DMS79 treated with DMSO at 0.1 percent for 48 hours (cell line): ENCODE measurements at places on chromosomes 12 and 14.

- DNase-seq, result no peak
Observed at GRCh38 chr14:72217135-72217534, 284.9 kb downstream of the RGS6 start.

DNA sequence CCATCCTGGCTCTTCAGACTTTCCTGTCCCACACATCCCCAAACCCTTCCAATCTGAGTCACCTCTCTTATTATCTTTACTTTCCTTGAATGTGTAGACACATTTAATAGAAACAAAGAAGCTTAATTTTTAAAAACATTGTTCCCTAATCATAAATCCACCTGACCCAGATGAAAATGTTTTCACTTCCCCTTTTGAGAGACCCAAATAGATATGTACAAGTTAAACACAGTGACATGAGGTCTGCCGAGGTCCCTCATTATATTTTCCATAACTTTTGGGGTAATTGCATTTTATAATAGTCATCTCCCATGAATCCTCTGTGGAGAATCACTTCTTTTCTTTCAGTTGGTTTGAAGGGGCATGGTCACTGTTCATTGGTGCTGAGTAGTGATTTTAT, 191.1 kb downstream of the GRIN2B start:
- DNase-seq, result no peak

DNA sequence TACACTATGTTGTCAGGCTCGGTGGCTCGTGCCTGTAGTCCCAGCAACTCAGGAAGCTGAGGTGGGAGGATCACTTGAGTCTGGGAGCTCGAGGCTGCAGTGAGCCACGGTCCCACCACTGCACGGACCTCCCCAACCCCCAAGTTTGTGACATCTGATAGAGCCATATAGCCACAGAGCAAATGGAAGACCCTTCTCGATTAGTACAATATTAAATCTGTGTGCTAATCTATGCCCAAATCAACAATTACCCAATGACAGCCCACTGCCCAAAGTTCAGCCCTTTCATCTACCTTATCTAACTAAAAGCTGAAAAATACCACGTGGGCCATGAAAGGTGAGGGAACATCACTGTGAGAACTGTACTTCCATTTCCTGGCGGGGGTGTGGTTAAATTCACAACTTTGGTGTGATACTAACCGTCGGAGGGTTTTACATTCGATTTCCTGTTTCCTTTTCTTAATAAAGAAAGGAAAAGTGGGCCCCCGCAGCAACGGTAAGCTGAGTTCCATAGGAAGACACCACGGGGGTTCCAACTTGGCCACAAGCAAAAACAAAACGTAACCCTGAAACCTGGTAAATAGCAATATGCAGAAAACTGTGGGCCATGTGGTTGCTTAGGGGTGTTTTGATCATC, 31.2 kb upstream of the FOS start:
- DNase-seq, result no peak

DNA sequence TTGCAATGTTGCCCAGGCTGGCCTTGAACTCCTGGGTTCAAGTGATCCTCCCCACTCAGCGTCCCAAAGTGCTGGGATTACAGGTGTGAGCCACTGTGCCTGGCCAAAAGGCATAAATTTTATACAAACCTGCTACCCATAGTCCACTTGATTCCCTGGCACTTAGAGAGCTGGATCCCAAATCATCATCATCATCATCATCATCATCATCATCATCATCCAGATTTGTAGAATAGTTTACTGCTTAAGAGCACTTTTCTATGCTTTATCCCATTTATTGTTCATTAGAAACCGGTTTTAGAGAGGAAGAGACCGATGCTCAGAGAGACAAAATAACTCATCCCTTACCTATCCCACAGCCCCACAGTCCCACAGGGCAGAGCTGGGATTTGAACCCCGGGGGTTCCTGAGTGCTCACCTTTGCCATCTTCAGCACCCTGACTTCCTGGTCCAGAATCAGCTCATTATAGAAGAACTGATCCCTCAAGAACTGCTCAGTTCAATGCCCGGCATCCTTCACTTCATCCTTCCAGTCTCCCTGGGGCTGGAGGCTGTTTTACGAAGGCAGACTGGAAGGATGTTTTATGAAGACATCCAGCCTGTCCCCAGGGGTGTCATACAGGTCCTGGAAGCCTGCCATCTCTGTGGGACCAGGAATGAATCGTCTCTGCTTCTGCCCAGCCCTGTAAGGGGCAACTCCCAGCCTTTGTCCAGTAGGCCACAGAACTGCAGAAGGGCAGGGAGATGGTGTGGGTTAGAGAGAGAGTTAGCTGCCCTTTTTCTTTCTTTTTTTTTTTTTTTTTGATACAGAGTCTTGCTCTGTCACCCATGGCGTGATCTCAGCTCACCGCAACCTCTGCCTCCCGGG, 20.2 kb upstream of the OASL start:
- DNase-seq, result no peak

- no peak for DNase-seq
Observed at GRCh38 chr14:36254020-36254624, 66.3 kb downstream of the MBIP start.

DNA sequence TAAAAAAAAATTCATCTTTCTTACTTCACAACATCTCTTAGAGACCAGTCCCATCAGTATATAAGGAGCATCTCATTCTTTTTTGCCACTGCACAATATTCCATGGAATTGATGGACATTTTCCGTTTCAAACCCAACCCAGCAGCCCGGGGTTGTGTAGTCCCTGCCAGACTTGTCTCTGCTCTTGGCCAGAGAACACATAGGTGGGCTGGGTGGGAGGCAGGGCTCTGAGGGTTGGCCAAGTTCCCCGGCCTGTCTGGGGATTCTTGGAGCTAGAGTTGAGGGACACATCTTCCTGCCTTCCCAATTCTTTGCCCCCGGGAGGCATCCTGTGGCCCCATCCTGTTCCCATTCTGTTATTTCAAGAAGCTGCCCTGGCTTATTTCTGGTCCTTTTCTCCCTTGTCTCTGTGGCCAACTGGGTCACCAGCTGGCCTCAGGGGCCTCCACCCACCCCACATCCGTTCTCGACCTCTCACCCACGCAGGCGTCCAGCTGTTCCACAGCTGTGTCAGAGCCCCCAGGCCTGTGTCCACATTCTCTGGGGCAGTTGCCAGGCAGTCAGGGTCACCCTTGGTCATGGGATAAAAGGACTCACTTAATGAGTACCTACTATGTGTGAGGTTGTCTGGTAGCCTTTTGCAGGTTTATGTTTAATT, 52.0 kb upstream of the CCDC63 start:
- DNase-seq, result no peak

DNA sequence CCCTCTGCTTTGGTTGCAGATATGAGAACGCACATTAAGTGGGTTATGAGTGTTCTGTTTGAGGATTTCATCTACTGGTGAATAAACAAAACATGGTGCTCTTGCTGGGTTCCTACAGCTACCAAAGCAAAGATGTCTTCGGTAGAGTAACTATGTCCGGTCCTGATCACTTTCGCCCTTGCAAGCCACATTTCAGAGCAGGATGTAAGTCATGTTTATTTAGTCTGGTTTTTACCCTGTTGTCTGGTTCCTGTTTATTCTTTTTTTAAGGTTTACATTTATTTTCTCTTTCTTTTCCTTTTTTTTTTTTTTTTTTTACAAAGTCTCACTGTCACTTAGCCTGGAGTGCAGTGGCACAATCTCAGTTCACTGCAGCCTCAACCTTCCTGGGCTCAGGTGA, 99.2 kb downstream of the VEZT start:
- DNase-seq, result no peak

GRCh38 chr12:49553512-49554088, 14.3 kb downstream of the MCRS1 start:
- peak; percentile 27 for DNase-seq

DNA sequence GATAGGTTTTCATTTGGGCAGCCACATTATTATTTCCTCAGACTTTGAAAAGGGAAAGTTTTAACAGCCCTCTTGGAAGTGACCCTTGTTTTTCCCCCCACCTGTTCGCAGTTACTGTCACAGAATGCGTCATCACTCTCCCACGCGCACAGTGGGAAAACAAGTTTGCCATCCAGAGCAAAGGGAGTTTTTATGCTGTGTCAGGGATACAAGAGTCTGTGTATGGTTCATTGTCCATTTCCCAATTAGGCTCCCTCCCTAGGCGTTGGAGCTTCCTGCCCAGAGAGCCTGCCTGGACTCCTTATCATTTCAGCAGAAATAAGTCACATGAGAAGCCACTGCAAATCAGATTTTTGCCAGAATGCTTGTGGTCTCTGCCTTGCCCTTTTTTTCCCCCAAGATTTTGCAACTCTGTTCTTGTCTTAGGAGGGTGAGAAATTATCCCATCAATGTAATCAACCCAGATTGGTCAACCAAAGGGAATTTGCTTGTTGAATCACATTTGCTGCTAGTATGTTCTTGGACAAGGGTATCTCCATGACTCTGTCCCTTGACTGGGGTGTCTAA, 104.1 kb downstream of the IGF1 start:
- DNase-seq, result no peak

- no peak for DNase-seq
Observed at GRCh38 chr12:120771097-120771496, 45.5 kb downstream of the ACADS start.
